NCI-H187 (cell line): ENCODE measurements at places on chromosomes 2 and 18.

DNA sequence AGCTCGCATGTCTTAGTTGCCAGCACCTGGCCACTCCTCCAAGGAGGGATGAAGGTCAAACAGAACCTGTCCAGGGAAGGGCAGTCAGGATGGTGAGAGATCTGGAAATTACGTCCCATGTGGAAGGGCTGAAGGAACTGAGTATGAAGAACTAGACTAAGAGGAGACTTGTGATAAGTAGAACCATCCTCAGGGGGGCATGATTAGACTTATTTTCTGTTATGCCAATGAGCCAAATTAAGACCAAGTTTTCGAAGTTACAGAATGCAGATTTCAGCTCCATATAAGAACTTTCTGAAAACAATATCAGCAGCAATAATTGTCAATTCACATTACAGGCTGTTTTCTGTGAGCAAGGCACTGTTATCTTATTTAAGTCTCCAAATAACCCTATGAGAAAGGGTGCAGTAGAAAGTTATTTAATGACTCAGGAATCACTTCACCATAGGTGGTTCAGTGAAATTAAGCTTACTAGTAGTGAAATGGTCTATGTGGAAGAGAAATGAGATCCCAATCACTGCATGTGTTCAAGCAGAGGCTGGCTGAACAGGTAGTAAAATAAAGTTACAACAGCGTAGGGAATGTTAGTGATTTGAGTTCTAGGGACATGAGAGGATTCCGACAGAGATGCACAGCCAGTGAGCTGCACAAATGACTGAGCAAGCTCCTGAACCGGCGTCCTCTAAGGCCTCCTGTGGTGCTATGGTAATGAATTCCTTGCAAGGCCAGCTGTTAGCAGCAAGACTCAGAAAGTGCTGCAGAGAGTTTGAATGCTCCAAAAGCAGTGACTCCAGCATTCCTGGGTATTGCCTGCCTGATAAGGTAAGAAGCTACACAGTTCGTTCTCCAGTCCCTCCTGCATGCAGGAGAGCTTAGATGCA, 4.5 kb upstream of the DYM start:
- DNase-seq: no peak

DNA sequence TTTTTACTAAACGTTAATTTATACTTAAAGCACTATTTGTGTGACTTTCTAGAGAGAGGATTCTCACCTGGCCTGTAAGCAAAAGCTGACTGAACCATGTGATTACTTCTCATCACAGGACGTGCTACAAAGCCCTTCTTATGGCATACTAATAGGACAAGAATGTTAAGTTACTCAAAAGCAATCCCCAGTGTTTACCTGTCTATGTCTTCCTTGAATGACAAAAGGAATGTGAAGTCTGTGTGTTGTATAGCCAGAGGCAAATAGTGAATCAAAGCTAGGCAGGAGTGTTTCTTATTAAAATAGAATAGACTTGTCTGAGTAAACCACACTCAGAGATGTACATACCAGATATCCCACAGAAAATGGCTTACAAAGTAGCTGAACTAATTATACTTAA, 1465.5 kb downstream of the SUCLG1 start:
- DNase-seq: no peak

DNA sequence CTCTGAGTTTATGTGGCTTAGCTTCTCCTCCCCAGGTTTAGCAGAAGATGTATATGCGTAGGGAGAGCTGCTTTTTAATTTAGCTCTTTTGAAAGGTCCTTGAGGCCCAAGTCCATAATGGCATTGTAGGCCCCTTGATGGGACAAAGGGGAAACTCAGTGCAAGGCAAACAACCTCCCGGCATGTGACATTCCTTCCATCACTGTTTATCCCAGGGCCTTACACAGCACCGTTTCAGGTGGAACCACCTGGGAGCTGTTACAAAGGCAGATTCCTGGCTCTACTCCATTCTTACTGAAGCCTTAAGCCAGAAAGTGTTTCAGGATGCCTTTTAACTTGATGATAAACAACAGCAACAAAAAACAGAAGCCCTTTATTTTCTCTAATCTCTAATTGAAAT, 555.4 kb downstream of the SLC4A3 start:
- no peak for DNase-seq

GRCh38 chr2:28049899-28050298, 159.4 kb downstream of the BABAM2 start:
- no peak for DNase-seq

GRCh38 chr2:13819896-13820295, 812.6 kb upstream of the LRATD1 start:
- no peak for DNase-seq
